Stimulated activated CD4-positive, alpha-beta T cell treated with anti-CD3 and anti-CD28 coated beads, Interleukin-2, amount 100 ng/mL, for 24 hours (primary cell): ENCODE measurements at places on chromosomes 2 and 18.

GRCh38 chr18:59446012-59446411 is 86.9 kb upstream of the LMAN1 start:
- DNase-seq: no peak

DNA sequence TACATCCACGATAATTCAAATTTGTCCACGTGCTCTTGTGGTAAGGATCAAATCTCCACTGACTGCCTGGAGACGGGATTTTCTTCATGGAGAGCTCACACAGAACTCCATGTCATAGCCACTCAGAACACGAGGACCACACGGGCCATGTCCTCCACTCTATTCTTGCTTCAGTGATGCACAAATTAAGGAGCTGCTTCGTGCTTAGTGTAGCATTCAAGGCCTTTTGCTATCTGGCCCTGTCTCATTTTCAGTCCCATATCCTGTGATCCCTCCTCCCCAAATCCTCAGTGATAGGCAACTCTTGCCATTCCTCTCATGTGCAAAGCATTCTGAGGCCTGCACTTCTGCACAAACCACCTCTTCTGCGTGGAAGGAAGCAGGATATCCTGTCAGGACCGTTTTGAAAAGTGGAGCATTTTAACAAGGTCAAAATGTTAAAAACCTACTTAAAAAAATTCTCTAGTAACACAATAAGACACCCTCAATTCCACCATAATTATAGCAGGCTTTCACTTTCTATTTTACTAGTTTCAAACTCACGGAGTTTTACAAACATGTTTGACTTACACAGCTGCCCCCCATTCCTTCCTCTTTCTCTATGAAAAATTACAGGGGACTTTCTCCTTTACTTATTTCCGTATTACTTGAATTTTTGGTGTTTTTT is 35.2 kb downstream of the ST3GAL5 start:
- DNase-seq: no peak

- no peak for DNase-seq
Measured at GRCh38 chr2:74392449-74392743, 12.3 kb upstream of the DCTN1 start.

GRCh38 chr18:42941860-42942259 is 173.6 kb downstream of the RIT2 start:
- no peak for DNase-seq

DNA sequence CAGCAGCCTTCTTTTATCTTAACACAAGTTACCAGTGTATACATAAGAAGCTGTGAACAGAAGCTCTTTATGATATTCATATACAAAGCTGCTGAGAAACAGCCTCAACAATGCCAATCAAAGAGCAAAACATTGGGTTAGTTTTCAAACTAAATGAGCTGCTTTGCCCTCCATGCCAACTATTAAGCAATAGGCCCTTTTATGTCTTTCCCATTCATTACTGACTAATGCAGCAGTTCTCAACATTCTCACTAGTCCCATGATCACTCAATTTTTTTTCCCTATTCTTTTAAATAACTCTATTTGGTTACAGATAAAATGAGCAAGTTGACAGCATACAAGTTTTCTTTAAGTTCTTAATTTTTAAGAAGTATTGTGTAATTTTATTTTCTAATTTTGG is 57.9 kb upstream of the FRZB start:
- DNase-seq: no peak

- no peak for DNase-seq
Measured at GRCh38 chr2:183614799-183615435, 490.7 kb downstream of the NUP35 start.

GRCh38 chr18:61154866-61155265 is 178.4 kb upstream of the CDH20 start:
- DNase-seq: no peak

GRCh38 chr2:174965992-174966744 is 39.0 kb downstream of the CHN1 start:
- no peak for DNase-seq

GRCh38 chr2:209425471-209426071 is 1.7 kb downstream of the MAP2 start:
- DNase-seq: no peak

- no peak for DNase-seq
Measured at GRCh38 chr18:37458697-37459096, 106.9 kb downstream of the CELF4 start.

GRCh38 chr2:29983308-29983707 is 61.9 kb upstream of the ALK start:
- DNase-seq: no peak

- DNase-seq: no peak
Measured at GRCh38 chr2:166419616-166419934, 43.8 kb upstream of the SCN9A start.

DNA sequence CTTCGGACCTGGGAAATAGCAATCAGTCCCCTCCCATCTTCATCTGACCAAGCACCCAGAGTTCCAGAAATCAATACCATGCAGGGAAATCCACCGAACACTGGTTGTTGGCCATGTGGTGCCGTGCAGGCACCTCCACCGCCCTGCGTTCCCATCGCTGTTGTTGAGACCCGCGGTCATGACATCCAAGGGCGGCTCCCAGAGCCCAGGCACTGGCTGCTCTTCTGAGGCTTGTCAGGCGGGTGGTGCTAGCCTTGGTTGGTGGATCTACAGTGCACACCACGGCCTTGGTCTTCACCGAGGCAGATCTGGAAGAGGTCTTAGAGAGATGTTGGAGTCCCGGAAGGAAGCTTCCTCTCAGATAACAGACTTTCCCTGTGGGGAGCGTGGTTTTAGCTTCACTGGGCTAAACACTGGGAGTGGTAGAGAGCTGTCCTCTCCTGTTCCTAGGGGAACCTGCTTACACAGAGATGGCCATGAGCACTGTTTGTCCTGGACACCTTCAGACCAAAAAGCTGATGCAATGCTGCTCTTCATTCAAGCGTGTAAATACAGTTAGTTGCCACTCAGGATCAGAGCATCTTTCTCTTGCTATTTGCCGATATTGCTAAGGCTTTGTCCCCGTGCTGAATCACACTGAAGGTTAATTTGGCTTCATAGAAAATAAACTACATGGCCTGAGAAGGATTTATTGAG is 58.3 kb downstream of the SMIM21 start:
- no peak for DNase-seq

DNA sequence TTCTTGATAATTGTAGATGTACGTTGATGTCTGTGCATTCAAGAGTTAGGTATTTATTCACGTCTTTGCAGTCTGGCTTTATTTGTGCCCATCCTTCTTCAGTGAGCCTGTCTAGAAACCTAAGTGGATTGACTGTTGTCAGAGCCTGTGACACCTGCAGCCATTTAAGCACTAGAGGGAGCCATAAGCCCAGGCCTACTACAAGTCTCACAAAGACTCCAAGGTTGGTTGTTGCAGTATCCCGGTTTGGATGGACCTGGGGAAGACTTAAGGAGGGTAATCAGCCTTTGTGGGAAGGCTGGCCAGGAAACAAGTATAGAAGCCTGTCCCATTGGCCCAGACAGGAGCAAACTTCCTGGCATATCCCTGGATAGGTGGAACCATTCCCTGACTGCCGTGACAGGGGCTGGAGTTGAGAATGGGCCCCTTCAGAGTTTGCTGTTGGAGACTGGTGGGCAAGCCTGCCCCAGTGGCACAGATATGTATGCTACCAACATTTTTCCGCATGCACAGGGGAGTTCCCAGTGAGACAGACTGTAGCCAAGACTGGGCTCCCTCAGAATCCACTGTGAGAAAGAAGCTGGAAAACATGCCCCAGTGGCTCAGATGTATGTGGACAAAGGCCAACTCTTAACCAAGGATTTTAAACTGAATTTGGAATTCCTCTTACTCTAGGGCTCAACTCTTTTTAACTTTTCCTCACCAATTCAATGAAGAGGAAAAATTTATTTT is 9.3 kb upstream of the LRRC30 start:
- no peak for DNase-seq

GRCh38 chr2:175048275-175048674 is 43.1 kb upstream of the CHN1 start:
- DNase-seq: no peak

GRCh38 chr2:24779116-24779515 is 14.1 kb downstream of the PTRHD1 start:
- no peak for DNase-seq

DNA sequence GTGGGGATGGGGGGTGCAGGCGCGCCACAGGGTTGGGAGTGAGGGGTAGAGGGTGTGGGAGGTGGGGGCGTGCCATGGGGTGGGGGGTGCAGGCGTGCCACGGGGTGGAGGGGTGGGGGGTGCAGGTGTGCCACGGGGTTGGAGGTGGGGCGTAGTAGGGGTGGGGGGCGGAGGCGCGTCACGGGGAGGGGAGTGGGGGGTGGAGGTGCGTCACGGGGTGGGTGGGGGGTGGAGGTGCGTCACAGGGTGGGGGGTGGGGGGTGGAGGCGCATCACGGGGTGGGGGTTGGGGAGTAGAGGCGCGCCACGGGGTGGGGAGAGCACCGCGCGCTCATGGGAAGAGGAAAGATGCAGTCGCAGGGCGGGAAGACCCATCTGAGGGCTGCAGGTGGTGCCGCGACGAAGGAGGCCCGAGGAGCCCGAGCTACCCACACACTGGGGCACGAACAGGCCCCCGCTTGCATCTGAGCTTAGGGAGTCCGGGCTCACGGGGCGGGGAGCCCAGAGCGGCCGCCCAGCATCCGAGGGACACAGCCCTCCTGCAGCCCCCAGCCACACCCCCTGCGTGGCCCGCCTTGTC is 37.5 kb downstream of the SNED1 start:
- DNase-seq: no peak

DNA sequence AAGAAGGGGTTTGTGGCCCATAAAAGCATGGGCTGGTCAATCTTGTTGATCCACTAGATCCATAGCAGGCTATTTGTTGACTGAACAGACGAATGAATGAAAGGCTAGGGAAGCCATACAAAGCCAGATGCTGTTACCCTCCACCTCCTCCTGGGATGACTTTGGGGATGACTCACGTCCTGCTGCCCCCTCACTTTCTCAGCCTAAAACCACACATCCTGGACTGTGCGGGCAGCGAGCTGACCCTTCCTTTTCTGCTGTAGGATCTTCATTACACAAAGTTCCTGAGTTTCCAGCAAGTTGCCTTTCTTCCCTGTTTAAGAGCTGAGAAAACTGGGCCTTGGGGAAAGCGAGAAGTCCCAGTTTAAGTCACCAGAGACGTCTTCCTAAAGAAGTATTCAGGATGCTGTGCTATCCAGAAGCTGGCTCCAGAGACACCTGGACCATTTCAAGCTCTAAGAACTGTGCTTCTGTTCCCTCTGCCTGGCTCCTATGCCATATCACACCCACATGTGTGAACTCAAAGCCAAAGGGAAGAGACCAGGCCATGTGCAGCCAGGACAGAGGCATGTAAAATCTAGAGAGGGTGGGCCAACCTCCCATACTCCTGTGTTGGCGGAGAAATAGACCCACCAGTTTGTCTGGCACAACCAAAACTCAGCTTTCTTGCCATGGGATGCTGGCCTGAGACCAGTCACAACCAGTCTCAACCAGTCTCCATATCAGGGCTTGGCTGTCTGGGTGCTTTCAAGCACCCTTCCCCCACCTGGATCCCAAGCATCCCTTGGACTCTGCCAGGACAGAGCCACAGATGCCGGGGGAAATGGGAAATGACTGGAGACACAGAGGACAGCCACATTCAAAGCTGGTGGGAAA is 4.7 kb upstream of the SLC20A1 start:
- DNase-seq: peak; percentile 12

DNA sequence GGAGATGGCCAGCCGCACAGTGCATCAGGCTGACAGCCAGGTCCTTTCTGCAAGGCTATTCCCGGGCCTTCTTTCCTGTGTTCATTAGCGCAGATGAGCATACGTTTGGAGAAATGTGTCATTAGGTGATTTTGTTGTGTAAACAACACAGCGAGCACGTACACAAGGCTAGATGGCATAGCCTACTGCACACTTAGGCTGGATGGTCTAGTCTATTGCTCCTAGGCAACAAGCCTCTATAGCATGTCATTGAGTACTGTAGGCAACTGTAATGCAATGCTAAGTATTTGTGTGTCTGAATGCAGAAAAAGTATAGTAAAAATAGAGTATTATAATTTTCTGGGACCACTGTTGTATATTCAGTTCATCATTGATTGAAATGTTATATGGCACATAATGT is 50.9 kb upstream of the PHLPP1 start:
- no peak for DNase-seq

DNA sequence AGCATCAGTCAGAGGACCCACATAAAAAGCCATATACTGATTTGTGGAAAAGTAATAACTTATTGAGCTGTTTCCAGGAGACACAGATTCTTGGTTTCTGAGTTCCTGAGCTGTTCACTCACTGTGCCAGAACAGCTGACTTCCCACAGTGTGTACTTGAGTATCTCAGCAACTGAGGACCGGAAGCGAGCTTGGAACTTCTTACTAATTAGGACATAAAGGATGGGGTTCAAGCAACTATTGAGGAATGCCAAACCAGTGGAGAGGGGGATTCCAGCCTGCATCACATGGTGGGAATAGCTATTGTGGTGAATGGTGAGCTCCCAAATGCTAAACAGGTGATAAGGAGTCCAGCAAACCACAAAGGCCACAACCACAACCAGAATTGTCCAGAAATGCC is 16.4 kb downstream of the EEF1B2 start:
- DNase-seq: no peak

- DNase-seq: no peak
Measured at GRCh38 chr18:58257461-58257860, 213.4 kb downstream of the NEDD4L start.

- DNase-seq: no peak
Measured at GRCh38 chr18:49247781-49248180, 212.7 kb downstream of the DYM start.
